Mucosa of gallbladder (tissue), 1 donor: ENCODE measurements at places on chromosomes 2 and 18. TPM values are rescaled to one million over a fixed set of nuclear protein-coding genes. Genes with fewer than 3 reads are reported as not detected.

DNA sequence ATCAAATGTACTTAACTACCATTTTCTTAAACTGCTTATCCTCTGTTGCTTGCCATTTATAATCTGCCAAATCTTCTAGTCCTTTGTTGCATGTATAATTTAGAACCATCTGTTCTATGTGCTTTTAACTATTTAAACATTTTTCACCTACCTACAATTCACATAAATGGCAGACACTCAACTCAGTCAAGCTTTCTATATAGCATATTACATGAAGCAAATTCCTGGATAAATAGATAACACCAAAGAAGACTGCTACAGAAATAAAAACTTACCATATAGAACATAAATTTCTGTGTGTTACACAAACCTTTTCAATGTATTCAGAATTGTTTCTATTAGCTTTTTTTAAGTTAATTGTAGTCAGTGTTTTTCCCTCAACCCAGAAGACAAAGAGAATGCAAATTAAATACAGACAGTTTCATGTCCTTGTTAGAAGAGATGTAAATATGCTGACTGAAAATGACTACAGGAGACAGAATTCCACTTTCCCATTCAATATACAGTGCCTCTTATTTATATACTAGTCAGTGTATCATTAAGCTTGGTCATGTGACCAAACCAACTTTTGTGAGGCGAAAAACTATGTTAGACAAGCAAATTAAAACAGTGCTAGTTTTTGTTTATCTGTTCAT lies 2.6 kb downstream of the BAZ2B start:
- no peak for DNase-seq

DNA sequence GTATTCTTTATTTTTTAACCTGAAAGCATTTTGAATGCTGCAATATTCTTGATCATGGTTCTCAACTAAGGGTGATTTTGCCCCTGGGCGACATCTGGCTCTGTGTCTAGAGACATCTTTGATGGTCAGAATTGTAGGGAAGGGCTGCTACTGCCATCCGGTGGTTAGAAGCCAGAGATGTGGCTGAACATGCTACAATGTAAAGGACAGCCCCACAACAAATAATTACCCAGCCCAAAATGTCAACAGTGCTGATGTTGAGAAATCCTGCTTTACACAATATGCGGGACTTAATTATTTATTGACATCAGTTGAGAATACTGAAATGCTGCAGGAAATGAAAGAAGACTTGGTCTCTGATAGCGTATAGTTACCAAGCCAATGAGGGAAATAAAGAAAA lies 37.5 kb upstream of the SERPINB2 start:
- DNase-seq, result no peak

DNA sequence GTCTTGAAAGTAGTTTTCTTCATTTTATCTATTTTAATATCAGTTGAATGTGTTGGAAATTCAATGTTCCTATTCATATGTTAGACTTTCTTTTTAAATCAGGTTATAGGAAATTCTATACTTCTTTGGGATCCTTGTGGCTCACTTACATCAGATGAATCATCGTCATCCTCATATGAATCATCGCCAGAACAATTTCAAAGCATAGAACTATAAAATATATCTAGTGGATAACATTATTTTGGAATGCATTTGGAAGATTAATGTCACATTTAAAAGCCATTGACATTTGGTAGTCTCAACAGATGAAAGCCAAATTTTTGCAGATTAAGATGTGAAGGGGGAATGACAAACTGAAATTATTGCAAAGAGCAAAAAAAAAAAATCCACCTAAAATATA lies 94.1 kb downstream of the FAM161A start:
- no peak for DNase-seq

- DNase-seq, result no peak
Measured at GRCh38 chr2:54964271-54964670, 86.0 kb downstream of the RTN4 start.

DNA sequence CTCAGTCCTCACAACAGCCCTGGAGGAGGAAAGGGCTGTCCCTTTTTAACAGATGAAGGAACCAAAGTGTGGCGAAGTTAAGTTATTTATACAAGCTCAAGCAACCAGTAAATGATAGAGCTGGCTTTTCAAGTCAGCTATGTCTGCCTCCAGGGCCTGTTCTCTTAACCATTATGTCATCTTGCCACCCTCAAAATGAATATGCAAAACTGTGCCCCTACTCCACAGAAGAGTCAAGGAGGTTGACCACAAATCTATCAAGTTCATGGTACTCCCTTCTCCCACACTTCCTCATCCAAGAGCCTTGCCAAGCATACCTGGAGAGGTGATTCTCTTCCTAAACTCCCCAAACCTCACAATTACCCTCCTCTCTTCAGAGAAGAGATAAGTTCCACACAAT lies 37.3 kb upstream of the CREB1 start:
- no peak for DNase-seq

DNA sequence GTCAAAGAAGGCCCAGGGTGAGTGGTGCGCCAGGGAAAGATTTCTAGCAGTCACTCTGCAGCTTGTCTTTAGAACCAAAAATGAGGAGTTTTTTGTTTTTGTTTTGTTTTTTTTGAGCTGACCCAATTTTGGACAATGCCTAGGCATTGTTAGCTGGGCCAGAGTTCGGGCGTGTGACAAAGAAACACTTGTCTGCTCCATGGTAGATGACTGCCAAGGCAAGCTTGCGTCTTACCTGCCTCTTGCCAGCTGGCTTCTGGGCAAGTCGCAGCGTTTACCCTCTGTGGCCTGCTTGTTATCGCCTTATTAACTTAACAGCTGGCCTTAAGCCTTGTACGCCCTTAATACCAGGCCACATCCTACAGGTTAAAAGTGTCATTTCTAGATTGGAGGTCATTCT lies 114.3 kb downstream of the GALNT1 start:
- DNase-seq, result no peak

DNA sequence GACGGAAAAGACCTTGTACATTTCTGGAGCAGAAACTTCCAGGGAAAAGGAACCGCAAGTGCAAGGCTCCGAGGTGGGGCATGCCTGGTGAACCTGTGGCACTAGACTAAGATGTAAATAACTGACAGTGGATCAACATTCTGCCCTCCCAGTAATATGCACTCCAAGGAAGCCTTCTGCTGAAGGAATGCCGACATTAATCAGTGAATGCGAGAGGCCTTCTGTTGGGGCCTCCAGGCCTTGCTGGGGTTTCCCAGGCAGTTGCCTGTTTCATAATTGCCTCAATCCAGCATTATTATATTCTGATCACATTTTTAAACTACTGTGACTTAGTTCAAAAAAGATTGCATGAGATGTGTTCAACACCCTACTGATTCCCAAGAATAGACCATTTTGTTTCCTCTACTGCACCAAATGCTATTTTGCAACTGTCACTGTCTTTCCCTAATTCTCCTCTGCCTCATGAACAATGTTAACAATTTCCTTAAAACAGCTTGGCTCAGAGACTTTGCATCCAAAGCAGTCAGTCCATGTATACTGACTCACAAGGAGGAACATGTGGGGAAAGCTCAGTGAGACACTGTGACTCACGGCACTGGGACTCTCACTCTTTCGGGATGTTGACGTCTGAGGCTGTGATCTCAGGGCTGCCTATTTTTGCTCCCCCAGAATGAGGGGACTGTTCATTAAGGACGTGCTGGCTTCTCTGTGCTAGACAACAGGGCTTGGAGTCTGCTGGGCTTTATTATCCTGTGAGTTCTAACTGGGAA lies 10.5 kb upstream of the DSG2 start:
- no peak for DNase-seq

DNA sequence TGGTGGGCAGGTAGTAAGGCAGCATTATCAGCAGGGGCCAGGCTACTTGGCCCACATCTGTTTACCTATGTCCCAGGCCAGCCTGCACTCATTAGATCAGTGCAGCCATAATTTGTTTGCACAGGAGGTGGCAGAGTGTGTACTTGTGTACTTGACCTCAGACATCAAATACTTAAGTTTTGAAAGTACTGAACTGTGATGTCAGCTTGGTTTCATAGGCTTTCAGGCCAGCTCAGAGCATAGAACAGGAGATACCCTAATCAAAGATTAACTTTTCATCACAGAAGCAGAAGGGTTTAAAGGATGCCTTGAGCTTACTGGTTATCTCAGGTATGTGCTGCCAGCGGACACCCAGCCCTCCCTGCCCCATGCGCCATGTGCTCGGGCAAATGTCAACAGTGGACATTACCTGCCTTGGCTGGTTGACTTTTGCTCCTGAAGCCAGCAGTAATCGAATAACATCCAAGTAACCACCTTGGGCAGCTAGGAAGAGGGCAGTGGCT lies 33.2 kb downstream of the ANKRD29 start:
- DNase-seq, result peak; percentile 70

DNA sequence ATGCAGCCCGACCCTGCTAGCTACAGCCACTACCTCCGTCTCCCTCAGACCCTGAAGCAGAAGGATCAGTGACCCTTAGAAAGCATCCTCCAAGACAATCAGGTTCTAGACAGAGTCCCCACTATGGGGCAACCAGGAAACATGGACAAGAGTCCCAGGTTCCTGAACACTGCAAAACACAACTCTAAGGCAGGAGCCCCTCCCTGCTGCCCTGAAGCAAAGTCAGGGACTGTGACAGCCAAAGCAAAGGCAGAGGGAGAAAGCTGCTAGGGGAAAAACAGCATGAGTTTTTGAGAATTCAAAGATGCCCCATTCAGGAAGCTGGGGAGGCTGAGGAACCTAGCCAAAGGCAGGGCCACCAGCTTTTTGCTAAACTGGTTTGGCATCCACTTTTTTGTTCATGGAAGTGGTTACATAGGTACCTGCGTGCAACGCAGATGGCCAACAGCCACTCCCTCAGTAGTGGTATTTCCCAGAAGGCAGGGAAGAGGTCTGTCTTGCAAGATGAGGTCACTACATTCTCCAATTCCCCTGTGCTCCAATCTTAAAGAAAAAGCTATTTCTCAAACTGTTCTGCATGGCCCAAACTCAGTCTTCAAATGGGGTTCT lies 33.2 kb downstream of the MYO5B start:
- no peak for DNase-seq

DNA sequence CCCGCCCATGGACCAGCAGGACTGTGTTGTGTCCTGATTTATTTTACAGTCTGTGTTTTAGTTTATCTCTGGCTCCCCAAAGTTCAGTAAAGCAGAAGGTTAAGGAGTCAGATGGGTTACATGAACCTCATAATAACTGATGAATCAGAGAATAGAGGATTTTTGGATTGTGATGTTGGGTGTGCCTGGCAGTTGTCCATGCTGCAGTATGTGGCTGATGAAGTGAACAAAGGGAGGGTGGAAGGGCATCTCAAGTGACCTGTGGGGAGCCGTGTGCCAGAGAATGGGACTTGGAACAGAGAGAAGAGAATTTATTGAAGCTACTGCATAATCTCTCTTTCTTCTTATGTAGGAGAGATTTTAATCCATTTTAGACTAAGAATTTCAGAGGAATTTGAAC lies 145.5 kb downstream of the MAP4K4 start:
- DNase-seq, result no peak

GRCh38 chr2:53867169-53867568 lies 7.4 kb upstream of the GPR75 start:
- no peak for DNase-seq

DNA sequence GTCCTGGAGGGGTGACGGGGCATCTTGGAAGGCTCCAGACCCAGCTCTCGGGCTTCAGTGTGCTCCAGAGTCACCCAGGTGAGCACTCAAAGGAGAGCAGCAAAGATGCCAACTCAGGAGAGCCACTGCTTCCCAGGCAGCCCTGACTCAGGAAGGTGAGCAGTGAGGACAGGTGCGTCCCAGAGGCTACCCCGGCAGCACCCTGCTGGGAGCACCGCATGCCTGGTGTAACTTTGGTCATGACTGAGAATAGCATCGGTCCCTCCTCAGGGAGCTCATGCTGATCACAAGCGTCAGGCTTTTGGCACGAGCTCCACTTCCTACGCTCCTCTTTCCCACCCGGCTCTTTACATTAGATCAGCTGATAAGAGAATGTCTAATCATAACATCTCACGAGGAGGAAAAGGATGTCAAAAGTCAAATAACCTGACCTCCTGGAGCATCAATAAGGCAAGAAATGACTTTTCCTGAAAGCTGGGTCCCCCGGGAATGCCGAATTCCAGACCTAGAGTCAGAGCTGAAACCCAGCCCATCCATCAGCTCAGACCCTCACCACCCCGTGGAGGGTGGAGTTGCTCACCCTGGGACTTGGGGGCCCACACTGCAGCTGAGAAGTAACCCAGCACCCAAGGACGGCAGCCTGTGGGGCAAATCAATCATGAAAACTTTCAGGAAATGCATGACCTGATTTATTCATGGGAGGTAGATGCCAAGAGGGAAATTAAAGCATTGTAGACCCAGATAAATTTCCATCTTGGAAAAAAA lies 248.8 kb downstream of the ACKR3 start:
- no peak for DNase-seq

DNA sequence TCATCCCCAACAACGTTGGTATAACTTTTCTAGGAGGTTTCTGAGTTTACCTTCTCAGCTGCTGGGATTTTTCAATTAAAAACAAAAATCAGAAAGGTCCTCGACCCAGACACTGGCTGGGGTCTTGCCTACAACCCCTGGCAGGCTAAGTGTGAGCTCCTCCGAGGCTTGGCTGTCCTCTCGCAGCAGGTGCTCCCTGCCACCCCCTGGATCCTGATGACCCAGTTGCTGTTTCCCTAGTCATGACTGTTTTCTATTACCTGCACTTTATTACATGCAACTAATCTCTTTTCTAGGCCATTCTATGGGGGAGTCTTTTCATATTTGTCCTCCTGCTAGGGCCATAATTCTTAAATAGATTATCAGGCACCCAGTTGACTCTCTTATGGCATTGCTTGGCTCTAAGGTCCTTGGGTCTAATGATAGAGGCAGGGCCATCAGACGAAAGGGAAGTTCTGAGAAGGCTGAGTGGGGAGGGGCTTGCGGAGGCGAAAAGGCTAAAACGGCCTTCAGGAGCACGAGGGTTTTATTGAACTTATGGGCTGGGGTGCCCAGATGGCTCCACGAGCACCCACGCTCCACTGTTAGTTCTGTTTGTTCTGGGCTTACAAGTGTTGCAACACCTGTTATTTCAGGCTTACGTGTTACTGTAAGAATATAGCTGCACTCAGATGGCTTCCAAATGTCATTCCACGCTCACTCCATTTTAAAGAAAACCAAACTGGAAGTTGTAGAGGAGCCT lies 166.0 kb downstream of the NCK2 start:
- DNase-seq, result no peak

The PSMG2 gene
- 61.5 TPM for total RNA-seq

The SMIM21 gene
- not detected for total RNA-seq

The PRKAG3 gene
- total RNA-seq, result not detected

The CPLX4 gene
- total RNA-seq, result not detected

The PRSS56 gene
- not detected for total RNA-seq

The ZNF236 gene
- total RNA-seq, result 20.8 TPM

The DAPL1 gene
- total RNA-seq, result not detected

The MDH1B gene
- 2.4 TPM for total RNA-seq

The LMAN1 gene
- 63.6 TPM for total RNA-seq
